ENCODE measurements at places on chromosomes 4 and X.

DNA sequence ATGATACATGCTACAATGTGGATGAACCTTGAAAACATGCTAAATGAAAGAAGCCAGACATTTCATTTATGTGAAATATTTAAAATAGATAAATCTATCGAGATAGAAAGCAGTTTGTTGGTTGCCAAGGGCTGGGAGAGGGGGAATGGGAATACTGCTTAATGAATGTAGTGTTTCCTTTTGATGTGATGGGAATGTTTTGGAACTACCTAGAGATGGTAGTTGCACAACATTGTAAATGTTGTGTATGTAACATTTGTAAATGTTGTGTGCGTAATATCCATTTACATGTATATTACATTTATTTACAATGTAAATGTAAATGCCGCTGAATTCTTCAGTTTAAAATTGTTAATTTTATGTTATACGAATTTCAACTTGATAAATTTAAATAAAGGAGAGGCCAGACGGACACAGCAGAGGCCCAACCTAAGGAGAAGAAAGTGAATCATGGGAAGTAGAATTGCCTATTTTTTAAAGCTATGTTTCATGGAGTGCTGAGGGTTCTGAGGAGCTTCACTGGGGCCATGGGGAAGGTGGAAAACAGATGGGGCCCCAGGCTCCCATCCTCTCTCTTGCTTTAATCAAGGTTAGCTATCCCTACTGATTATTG, 60.0 kb upstream of the TEX13D start:
- DNase-seq: no peak

DNA sequence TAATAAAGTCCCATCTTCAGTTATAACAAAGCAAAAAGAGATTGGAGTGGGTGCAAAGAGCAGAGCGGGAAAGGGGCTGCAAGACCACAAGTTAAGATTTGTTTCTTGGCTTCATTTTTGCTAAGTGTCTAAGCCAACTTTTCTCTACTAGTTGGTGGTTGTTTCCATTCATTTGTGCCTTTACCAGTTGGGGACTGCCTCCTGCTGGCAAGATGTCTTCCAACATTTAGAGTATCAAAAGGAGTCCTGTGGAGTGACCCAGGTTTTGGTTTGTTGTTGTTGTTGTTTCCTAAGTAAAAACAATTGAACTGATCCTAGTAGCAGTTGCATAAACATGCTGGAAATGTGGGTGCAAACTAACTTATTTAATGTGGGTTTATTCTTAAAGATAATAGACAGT, 121.1 kb downstream of the SPATA18 start:
- DNase-seq: peak; percentile 2

DNA sequence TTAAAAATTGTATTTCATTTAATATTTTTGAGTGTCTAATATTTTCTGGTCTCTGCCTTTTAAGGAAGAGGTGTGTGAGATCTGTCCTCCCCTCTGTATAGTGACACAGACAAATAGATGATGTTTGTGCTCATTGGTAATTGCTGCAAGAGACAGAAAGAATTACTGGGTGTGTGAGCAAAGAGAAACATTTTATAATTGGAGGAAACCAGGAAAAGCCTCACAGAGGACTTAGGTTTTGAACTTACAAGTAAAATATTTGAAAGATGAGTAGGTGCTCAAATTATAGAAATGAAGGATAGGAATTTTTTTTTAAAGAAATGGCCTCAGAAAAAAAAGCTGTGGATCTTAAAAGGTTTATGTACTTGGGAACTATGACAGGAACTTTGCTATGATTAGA, 149.8 kb downstream of the SPCS3 start:
- DNase-seq: no peak

- no peak for DNase-seq
Measured at GRCh38 chrX:24306440-24306839, 7.4 kb downstream of the SUPT20HL2 start.

- no peak for DNase-seq
Measured at GRCh38 chrX:32987142-32987541, 224.2 kb downstream of the DMD start.

DNA sequence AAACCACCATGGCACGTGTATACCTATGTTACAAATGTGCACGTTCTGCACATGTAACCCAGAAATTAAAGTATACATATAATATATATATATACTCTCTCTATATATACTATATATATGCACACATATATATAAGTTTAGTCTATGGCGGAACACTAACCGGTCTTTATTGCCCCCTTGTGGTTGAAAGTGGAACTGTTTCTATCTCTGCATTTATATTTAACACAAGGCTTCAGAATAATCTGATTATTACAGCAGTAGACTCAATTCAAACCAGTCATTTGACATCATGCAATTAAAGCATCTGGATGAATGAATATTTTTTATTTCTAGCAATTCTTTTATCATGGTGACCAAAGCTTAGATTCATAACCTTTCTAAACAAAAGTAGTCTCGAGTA, 14.6 kb downstream of the RAB9B start:
- peak; percentile 67 for DNase-seq

DNA sequence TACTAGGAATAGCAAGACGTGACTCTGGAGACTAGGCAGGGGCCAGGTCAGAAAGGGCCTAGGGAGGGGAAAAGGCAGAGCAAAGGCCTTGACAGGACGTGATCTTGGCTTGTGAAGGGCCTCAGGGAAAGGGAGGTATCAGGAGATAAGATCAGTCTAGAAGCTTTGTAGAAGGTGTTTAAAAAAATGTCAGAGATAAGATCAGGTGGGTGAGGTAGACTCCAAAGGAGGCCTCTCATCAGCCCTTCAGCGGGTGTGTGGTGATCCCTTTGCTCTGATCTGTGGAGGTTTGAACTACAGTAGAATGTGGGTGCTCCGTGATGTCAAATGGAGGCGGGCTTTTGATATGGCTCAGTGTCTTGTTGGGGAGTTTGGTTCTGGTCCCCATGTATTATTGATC, 78.8 kb upstream of the PRPS1 start:
- no peak for DNase-seq

Measured in suppressor macrophage treated with lipopolysaccharide for 1 hour (primary cell).